Foreskin keratinocyte (primary cell): ENCODE measurements at places on chromosomes 5 and 9. TPM values are rescaled to one million over a fixed set of nuclear protein-coding genes. Genes with fewer than 3 reads are reported as not detected.

DNA sequence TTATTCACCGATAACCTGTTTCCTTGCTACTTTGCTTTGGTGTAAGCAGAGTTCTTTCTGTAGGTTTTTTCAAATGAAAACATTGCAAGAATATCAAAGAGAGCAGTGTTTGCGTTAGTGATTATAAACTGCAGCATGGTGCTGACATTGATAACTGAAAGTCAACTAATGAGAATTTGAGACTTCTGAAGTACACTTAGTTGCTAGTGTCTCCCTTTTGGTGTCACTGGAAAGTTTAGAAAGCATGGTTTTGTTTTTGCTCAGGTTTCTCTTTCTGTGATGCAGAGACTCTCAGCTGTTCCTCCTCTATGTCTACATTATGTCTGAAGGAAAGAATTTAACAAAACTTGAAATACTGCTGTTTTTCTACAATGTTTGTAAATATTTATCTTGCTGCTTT is 80.2 kb upstream of the ZNF169 start:
- DNase-seq, result no peak

GRCh38 chr5:167664222-167664804 is 627.1 kb upstream of the WWC1 start:
- no peak for DNase-seq

DNA sequence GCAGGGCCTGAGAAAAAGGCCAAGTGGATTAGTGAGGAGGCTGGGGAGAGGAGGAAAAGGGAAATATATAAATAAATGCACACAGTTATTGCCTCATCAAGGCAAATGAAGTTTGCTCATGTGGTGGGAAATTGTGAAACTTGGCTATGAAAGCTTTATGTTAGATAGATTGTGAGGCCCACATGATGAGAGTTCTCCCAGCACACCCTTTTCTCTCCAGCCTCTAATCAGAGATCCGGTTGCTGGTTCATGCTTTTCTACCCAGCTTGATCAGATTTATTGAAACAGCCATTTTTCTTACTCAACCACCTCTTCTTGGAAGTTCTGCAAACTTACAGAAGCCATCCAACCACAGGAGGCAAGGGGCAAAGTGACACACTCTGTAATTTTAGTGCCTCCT is 125.8 kb upstream of the KLF4 start:
- DNase-seq, result no peak

- DNase-seq, result no peak
Measured at GRCh38 chr5:136212252-136212721, 19.3 kb upstream of the SMIM32 start.

The MARCOL gene
- not detected in 2 replicates for polyA plus RNA-seq

The TAL2 gene
- polyA plus RNA-seq, result not detected in 2 replicates

DNA sequence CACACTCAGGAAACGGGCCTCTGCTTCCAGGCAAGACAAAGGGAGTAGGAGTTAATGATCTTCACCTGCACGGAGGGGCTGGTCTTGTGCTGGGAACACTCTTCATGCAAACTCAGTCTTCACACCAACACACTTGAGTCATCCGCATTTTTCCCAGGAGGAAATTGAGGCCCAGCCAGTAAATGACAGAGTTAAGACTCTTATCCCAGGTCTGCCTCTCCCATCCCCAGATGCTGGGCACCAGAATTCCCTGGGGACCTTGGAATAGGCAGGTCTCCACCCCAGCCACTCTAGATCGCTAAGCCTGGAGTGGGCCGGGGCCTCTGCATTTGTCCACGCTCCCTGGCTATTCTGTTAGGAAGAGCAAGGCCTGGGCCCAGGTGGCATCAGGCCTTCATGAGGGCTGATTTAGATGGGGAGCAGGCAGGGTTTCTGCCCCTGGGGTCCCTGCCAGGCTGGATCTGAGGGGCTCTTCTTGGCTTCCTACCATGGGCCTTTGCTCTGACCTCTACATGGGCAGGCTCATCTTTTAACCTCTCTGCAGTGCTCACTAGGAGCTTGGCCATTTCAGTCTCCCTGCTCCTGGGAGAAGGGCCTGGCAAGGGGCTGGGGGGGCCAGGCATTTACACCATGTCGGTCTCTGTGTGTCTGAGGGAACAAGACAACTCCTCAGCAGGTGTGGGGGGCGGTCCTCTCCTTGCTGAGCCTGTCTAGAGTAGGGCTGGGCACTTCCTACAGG is 77.3 kb downstream of the AMBP start:
- peak; percentile 16 for DNase-seq

GRCh38 chr9:115250621-115251032 is 132.7 kb upstream of the TNC start:
- DNase-seq, result peak; percentile 99

DNA sequence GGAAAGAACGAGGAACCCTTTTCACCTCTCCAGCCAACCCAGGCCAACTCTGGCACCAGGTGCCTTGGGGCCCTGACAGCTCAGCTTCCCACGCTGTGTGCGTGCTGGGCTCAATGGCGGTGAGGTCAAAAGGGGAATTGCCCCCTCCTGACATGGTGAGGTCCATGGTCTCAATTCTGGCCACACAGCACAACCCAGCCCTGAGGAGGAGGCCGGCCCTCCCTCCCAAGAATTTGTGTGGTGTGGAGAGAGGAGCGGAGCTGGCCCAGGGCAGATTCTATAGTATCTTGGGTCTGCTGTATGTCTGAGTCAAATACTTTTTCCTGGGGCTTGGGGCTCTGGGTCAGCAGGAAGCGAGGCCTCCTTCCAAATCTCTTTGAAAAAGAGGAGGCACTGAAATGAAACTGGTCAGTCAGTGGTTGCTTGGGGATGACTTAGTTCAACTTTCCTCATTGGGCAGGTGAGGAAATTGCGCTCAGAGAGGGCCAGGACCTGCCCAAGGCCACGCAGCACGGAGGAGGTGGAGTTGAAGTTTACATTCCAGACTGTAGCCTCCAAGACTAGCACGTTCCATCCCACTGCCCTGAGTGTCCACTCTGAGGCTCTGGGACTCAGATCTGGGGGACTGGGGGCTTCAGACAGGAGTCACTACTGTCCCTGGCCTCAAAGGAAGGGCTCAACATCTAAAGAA is 15.6 kb downstream of the COL27A1 start:
- no peak for DNase-seq

DNA sequence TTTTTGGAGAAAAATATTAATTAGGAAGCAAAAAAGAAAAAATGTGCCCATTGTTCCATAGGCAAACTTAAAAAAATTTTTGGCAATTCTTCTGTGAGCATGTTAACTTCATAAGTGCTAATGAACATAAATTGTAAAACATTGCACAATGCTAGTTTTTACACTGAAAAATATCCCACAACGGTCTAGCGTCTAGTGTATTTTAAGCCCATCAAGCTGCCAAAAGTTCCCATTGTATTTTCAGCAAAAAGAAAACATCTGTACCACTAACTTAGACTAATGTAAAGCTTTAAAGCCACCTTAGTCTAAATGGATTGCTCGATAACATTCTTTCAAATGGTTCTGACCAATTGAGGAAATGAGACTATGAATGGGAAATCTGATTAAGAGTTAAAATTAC is 2.8 kb downstream of the NR6A1 start:
- no peak for DNase-seq

GRCh38 chr5:178544166-178544834 is 45.9 kb downstream of the COL23A1 start:
- DNase-seq, result no peak

DNA sequence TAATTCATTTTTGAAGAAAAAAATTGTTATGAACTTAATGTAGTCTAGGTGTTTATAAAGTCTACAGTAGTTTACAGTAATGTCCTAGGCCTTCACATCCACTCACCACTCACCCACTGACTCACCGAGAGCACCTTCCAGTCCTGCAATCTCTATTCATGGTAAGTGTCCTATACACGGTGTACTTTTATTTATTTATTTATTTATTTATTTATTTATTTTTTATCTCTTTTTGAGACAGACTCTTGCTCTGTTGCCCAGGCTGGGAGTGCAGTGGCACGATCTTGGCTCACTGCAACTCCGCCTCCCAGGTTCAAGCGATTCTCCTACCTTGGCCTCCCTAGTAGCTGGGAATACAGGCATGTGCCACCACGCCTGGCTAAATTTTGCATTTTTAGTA is 39.3 kb upstream of the PIK3R1 start:
- no peak for DNase-seq

- no peak for DNase-seq
Measured at GRCh38 chr9:88476491-88477271, 58.3 kb upstream of the NXNL2 start.

- DNase-seq, result peak; percentile 53
Measured at GRCh38 chr5:151740336-151740942, 18.0 kb downstream of the ATOX1 start.

DNA sequence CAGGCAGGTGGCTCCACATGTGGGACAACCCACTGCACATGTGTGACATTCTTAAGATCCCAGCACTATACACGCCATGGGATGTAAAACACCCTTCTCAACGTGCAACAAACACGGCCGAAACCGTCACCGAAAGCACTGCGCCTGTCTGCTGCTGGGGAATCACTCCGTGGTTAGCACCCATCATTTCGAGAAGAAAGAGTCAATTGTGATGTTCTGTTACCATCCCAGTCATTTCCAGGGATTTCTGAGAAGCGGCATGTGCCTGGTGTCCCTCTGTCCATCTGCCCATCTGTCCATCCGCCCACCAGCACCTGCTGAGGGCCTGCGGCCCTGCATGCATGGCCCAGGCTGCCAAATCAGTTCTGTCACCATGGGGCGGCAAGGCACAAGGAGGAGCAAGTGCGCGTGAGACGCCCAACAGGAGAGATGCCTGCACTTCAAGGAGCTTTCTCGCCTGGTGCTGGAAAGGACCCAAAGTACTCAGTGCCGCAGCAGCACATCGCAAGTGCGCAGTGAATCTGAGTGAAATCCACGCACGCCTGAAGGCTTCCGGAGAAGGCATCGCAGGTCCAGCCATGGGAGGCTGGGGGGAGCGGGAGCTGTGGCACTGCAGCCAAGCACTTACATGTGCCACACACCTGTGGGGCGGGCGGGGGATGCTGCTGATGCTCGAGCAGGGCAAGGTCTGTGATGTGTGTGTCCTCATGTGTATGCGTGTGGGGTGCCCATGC is 38.0 kb downstream of the VAV2 start:
- no peak for DNase-seq

The RNF14 gene
- polyA plus RNA-seq, result 19.8 and 23.4 TPM in 2 replicates

DNA sequence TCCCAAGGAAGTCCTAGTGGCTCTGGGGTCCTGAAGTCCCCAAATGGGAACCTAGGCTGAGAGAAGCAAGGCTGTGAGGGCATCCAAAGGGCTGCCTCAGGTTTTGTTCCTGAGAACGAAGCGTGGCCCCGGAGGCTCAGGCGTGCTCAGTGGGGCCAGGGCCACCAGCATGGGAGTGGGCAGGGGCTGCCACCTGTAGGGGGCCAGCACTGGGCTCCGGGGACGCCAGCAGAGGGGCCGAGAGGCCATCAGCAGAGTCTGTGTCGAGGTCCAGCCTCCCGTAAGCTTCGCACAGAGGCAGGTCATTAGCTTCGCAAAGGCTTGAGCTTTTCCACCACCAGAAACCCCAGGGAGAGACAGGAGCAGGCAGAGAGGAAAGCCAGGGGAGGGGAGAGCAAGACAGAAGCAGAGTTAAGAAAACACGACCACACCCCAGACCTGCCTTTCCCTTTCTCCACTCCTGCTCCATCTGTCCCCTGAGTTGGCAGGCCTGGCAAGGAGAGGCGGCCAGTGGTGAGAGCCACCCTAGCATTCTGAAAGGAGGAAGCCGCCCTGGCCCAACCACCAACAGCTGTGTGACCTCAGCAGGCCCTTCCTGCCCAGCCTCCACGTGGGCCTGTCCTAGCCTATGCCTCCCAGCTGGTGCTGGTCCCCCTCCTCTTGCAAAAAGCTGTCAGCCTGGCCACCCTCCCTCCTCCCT is 5.5 kb upstream of the SURF6 start:
- DNase-seq, result no peak

The SPATA6L gene
- polyA plus RNA-seq, result 0.18 TPM in 2 replicates

DNA sequence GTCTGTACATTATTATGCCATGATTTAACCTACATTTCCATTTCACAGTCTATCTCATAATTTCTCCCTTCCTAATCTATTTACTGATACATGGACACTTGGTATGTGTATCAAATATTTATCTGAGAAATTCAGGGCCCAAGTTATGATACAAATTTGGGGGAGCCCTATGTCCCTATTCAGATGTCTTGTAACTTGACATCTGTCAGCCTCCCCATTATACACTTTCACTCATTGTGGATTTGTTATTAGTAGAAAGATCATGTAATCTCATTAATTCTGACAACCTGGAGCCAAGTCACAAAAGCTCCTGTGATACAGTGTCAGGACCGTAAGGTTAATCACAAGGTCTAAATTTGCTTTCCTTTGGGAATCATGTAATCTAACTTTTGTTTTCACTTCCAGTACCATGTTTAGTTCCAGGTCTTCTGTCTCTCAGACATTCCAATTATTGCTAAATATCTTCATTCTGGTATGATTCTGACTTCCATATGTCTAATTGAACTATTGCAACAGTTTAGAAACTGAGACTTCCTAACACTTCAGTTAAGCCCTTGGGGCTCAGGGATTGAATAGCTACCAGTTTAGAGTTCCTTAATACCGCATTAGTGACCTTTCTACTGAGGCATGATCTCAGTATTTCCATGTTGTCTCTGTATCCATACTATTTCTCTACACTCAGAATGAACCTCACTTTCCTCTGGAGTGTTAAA is 182.9 kb upstream of the NUDT12 start:
- DNase-seq, result no peak

The POLE3 gene
- polyA plus RNA-seq, result 58.9 and 70.0 TPM in 2 replicates

The ZNF879 gene
- 0.97 and 1.4 TPM in 2 replicates for polyA plus RNA-seq

DNA sequence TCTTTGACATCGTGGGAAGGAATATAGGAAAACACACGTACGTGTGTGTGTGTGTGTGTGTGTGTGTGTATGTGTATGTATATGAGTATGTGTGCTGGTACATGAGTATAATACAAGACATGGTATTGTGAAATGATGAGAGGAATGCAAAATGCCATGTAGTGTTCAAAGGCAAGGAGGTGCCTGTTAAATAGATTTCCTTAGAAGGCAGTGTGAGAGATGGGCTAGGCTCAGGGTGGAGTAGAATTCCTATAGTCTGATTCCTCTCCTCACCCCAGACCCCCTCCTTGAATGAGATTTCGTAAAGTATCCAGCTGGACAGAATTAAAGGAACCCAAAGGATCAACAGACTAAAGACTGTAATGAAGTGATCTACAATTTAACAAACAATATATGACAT is 11.1 kb downstream of the GPR21 start:
- peak; percentile 83 for DNase-seq

- no peak for DNase-seq
Measured at GRCh38 chr9:110842986-110843385, 174.4 kb downstream of the MUSK start.

GRCh38 chr9:125965477-125965876 is 218.3 kb downstream of the PBX3 start:
- no peak for DNase-seq

- DNase-seq, result no peak
Measured at GRCh38 chr5:44641820-44642219, 166.9 kb upstream of the MRPS30 start.
